ENCODE measurements at places on chromosomes 16 and 17.
A peak's percentile ranks its signal among the peaks of the same experiment; 100 is the strongest.

DNA sequence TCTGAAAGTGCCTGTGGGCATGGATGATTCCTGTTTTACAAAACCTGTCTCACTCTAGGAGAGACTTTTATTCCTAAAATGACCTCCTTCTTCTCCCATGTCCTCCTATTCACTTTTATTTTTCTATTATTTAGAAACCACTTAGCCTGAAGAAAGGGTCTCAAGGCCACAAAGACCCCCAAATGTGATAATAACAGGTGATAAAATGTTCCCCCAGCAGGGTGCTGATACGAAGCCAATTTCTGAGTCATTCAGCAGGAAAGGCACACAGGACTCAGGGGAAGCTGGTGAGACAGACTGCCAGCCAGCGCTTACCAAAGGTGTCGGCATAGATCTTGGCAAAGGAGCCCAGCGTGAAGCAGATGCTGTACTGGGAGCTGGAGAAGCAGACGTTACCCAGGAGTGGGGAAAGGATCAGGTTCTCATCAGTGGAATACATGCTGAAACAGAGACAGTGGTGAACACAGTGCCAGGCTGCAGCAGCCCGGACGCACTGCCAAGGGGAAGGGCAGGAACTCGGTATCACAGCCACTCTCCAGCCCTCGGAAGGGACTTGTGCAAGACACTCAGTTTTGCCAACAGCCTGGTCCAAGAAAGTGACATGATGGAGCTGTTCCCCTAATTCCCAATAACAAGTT, 24.6 kb downstream of the HIGD1B start:
- DNase-seq, result no peak

DNA sequence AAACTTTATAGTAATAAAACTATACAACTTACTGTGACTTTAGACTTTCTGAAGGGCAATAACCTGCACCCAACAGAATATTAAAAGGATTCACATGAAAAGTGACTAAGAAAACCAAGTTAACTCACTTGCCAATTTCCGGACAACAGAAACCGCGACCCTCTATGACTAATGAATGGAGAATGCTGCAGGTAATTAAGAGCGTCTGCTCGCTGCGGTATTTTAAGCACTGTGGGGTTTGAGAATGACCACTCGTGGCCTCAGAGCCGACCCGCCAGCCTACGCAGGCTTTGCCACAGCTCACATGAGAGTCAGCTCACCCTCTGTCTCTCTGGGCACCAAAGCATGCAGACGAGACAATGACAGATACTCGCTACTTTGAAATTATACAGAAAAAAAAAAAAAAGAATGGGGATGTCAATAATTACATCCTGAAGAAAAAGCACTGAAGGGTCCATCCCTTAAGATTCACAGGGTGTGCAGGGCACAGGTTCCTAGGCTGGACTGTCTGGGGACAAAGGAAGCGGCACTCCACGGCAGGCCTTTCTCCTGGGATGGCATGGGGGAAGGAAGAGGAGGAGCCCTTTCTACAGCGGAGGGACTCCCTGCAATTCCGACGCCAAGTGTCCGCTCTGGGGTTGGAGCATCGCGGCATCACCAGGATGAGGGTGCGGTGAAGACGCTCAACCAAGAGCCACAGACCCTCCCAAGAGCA, 35.0 kb downstream of the ZCCHC14 start:
- DNase-seq, result peak; percentile 99

DNA sequence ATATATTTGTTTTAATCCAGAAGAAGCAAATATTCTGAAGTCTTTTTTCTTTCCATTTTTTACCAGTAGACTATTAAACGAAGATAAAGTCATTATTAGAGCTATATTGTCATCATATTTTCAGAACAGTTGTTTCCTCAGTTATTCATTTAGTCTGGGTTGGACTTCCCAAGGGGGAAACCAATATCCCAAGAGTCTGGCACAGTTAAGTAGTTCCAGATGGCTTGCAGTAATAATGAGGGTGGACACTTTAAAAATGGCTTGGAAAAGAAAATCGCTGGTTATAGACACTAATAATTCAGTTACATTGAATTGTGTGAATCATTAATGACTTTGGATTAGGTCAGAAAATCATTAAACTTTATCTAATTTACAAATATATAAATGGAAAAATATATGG, 3.9 kb downstream of the PPM1E start:
- no peak for DNase-seq

DNA sequence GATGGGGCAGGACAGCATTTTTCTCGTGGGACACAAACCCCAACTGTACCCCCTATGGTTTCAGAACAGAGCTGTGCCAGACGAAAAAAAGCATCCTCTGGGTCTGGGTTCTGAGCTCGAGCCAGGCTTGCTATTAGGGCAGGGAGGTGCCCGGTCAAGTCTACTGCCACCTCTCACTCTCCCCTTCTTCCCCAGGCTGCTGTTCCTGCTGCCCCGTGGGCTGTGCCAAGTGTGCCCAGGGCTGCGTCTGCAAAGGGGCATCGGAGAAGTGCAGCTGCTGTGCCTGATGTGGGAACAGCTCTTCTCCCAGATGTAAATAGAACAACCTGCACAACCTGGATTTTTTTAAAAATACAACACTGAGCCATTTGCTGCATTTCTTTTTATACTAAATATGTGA, 1.1 kb downstream of the MT1E start:
- DNase-seq, result no peak

DNA sequence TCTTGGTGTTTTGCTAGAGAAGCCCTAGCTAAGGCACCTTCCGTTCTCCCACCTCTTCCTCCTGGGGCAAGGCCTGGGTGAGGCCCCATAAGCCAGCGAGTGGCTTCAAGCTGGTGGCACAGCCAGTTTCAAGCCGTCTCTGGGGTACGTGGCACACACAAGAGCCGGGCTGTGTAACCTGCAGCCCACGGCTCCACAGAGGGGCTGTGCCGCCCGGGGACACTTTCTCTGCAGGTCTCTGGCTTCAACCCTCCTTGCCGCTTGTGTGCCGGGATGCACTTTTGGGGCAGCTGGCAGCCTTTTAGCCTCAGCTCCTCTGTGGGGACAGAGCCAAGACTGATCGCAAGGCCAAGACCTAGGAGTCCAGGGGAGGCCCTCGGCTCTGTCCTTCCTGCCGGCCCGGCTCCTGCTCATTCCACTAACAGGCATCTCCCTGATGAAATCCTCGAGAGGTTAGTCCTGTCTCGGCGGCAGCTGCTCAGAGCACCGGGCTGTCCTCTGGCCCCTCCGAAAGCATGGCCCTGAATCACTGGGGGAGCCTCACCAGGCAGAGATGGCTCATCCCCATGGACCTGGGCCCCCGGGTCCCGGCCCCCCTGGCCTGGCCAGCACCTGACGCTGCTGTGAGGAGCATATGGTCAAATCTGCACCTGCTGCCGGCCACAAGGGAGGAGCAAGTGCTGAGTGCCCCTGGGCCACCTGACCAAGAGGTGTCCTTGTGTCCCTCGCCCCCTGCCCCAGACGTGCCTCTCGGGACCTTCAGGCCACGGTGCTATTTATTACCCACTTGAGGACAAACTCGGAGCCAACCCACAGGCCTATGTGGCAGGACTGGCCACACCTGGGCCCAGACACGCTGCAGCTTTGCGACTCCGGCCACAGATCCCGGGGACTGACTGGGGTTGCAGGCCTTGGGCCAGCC, 98.5 kb downstream of the METRNL start:
- DNase-seq, result no peak
